ENCODE measurements at places on chromosomes 16 and 17.

DNA sequence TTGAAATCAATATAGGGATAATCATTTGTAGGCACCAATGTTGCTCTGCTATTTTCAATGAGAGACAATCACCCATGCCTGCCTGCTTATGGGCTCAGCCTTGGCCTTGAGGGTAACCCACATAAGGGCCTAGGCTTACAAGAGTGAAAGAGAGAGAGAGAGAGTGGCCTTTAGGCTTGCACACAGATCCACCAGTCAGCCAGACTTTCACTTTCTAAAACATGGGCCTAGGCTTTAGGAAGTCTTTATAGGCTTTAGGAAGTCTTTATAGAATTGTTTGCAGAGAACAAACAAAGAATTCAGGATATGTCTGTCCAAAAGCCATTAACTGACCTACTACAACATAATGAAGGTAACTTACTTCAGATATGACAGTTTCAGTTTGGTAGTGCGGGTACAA, 3.4 kb downstream of the ABCA9 start:
- no peak for DNase-seq

GRCh38 chr17:58391302-58391984, 25.9 kb downstream of the RNF43 start:
- no peak for DNase-seq

DNA sequence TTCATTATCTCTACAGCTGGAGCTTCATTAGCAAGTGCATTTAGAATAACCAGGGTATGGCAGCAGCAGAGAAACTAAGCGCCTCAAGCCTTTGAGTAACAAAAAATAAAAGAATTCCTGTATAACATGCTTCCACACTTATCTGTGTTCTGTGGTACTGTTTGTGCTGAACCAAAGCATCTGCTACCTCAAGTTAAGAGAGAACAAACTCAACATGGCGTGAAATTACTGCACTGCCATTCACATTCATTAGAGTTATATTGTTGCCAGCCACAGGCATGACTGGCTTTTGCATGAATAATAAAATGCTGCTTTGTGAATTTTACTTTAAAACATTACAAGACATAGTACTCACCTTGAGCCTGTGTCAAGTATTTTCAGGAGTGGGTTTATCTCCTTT, 76.6 kb downstream of the NLK start:
- DNase-seq, result no peak

DNA sequence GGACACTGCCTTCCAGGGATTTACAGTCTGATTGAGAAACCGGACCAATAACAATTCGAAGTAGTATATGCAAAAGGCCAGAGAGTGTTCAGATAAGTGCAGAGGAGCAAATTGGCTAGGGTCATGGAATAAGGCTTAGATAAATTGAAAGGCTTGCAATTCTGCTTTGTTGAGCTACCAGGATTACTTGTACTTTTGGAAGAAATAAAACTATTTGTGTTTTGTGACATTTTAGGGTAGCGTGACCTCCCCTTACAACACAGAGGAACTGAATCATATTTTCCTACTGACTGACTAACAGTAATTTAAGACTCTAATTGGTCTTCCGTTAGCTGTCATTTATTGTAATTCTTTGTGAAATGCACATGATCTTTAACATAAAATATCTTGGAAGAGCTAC, 104.7 kb downstream of the PITPNC1 start:
- DNase-seq, result no peak

- no peak for DNase-seq
These were observed 5.0 kb downstream of the CD19 start for GRCh38 chr16:28936784-28937155.

DNA sequence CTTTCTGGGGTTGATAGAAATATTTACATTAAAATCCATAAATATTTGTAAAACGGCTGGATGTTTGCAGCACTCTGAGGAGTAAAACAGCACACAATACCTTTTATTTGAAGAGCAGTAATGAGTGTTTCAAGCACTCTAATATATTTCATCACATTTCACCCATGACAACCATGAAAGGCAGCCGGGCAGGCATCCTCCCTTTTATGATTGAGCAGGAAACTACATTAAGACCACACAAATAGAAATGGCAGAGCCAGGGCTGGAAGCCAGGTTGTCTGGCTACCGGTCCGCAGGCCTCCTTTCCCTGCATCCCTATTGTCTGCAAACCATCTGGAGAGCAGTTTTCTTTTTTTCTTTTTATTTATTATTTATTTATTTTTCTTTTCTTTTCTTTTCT, 23.1 kb upstream of the GPRC5C start:
- no peak for DNase-seq

DNA sequence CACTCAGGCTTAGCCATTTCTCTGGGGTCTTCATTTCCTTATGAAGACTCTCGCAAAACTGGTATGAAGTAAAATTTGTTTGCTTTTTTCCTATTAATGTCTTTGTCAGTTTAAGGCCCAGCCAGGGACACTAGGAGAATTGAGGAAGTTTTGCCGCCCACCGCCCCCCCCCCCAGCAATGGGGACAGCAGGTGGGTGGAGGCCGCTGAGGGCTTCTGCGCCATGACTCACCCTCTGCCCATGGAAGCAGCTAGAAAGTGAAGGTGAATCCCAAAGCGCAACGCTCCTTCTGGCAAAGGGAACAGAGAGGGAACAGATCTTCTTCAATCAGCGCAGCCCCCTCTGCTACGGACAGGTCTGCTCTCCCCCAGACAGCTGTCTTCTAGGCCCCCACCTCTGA, 49.7 kb downstream of the MARF1 start:
- no peak for DNase-seq

DNA sequence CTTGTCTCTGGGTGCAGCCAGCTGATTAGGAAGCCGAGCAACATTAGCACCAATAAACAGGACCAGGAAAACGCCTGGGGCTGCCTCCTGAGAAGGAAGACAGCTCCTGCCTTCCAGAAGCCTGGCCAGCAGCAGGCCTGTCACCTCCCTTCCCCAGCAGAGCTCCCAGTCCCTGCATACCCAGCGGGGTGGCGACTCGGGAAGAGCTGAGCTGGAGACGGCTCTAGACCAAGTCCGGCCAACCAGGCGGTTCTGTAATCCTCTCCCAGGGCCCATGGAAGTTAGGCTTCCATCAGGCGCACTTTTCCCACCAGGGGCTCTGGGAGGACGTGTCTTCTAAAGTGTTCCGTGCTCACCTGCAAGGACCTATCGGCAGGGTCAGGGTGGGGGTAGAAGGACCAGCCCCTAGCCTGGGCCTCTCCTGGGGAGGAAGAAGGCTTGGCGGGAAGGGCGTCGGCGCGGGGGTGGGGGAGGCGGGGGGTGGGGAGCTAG, 12.0 kb upstream of the CLUH start:
- no peak for DNase-seq

GRCh38 chr17:43601280-43602039, 55.3 kb upstream of the ETV4 start:
- no peak for DNase-seq

DNA sequence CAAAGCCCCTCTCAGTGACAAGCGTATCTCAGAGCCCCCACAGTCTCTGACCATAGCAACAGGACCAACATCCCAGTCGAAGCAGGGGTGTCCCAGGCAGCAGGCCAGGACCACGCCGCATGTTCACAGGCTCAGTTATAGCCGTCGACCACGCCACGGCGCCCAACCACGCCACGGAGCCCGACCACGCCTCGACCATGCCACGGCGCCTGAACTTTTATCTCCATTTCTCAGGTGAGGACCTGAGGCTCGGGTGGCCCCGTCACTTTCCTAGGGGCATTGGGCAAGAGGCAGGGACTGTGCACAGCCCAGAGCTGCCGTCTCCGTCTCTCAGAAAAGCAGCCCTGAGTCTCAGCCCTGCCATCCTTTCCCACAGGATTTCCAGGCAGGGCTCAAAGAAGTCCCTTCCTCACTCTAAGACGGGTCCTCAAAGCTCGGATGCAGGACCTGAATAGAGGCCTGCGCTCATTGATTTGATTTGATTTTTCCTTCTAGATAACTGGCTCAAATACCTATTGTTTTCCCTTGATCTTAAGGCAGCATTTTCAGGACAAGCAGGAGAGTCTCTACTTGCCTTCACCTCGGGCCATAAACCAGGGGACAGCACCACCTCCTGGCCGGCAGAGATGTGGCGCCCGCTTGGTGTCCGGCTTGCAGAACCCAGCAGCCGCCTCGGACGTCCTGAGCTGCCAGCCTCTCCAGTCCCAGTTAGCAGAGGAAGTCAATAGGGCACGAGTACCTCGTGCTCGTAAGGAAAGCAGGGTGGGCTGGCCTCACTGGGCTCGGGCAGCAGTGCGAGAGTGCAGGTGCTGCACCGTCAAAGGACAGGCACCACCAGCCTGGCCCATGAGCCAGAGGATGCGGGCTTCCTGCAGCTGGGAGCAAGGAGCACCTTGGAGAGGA, 38.8 kb downstream of the C16orf95 start:
- no peak for DNase-seq

- DNase-seq, result no peak
These were observed 9.1 kb upstream of the PHF12 start for GRCh38 chr17:28960256-28961061.

DNA sequence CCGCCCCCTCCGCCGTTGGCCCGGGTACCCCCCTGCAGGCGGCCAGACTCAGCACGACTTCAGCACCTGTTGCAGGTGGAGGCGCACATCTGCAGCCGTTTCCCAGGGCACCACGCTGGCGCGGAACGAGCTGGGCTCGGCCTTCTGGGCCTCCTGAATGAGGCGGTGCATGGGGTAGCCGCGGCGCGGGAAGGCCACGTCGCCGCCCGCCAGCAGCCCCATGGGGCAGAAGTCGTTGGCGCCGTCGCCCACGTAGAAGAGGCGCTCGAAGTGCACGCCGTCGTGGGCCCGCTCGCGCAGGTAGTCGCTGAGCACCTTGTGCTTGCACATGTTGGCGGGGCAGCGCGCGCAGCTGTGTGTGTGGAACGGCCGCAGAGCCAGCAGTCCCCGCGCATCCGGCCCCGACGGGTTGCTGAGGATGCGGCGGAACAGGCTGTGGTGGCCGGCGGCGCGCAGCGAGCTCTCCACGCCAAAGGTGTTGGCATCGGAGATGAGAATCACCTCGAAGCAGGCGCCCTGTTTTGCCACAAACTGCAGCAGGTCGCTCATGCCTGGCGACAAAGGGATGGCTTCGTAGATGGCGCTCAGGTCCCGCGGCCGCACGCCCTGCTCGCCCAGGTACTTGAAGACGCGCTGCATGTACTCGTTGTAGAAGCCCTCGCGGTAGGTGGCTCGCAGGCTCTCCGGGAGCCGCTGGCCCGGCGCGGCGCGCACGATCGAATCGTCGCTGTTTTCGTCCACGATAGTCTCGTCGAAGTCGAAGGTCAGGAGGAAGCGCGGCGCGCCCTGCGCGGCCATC, 6.2 kb downstream of the PHOSPHO1 start:
- peak; percentile 24 for DNase-seq

DNA sequence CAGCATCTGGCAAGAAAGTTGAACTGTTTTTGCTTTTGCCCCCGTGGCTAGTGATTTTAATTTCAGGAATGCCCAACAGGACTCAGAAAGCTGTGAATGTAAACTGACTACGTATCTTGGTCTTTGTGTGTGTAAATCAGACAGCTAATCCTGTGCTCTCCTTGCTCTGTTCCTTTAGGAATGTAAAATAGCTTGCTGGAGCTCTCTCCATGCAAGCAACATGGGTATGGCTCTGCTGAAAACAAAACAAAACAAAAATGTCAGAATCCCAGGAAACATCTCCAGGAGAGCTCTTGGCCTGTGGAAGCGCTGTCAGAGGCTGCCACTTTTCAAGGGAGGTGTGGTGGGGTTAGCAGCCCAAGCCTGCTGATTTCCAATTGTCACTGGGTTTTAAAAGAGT, 161.8 kb upstream of the NOG start:
- no peak for DNase-seq

GRCh38 chr16:79977940-79978836, 377.7 kb upstream of the MAF start:
- DNase-seq, result no peak

DNA sequence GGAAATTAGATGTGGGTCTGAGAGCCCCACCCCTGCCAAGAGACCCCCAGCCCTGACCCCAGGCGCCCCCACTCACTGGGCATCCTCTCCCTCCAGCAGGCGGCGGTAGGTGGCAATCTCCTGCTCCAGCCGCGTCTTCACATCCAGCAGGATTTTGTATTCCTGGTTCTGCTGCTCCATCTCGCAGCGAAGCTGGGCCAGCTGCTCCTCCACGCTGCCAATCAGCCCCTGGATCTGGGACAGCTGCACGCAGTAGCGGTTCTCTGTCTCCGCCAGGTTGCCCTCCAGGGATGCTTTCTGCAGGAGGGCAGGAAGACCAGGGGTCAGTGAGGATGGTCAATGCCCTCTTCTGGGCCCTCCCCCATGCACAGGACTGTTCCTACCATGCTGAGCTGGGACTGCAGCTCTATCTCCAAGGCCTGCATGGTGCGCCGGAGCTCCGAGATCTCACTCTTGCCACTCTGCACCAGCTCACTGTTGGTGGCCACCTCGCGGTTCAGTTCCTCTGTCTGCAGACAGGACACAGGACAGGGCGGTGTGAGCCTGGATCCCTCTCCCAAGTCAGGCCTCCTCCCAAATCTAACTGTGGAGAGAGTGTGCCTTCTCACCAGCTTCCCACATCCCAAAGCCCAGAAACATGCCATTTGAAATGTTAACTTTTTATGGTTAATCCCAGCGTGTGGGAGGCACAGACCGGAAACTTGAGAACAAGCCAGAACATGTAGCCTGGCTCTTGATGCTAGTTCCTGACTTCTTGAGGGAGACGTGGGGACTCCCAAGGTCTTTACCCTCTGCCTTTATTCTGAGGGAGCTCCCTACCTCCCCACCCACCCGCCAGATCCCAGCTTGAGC, 3.6 kb downstream of the KRT17 start:
- DNase-seq, result no peak

- DNase-seq, result no peak
These were observed 13.5 kb downstream of the NUDT16L1 start for GRCh38 chr16:4706871-4707270.

DNA sequence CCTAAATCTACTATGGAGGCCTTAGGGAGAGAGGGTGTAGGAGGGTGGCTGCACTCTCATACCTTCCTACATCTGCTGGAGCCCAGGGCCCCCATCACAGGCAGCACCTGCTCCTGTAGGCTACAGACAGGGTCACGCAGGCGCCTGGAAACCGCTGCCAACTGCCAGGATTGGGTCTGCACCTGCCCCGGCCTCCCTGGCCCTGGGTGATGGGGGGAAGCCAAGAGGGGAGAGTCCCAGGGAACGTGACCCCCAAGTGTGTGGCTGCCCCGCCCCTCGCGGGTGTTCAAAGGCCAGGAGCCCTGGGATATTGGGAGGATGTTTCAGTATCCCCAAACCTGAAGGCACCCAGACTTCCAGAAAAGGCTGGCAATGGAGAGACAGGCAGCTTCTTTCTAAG, 5.6 kb upstream of the TEX19 start:
- no peak for DNase-seq

DNA sequence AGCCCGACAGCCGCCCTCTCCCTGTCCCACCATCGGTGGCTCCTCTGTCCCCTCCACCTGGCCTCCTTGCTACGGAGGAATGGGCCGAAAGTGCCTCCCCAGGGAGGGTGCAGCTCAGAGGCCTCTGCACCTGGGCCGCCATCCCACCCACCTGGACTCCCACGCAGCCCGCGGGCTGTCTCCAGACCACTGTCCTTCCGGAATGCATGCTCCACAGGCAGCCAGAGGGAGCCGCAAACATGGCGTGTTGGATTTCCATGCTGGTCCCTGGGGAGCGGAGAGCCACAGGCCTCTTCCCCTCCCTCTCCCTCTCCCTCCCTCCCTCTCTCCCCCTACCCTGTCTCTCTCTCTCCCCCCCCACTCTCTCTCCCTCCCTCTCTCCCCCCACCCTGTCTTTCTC, 3.0 kb downstream of the SSTR5 start:
- DNase-seq, result no peak
